Activated T-cell treated with anti-CD3 and anti-CD28 coated beads, Interleukin-2, amount 50 U/mL, for 1 hour (primary cell): ENCODE measurements at places on chromosomes 12 and 14.

GRCh38 chr12:121713793-121714192 is 1.2 kb downstream of the TMEM120B start:
- DNase-seq: no peak

DNA sequence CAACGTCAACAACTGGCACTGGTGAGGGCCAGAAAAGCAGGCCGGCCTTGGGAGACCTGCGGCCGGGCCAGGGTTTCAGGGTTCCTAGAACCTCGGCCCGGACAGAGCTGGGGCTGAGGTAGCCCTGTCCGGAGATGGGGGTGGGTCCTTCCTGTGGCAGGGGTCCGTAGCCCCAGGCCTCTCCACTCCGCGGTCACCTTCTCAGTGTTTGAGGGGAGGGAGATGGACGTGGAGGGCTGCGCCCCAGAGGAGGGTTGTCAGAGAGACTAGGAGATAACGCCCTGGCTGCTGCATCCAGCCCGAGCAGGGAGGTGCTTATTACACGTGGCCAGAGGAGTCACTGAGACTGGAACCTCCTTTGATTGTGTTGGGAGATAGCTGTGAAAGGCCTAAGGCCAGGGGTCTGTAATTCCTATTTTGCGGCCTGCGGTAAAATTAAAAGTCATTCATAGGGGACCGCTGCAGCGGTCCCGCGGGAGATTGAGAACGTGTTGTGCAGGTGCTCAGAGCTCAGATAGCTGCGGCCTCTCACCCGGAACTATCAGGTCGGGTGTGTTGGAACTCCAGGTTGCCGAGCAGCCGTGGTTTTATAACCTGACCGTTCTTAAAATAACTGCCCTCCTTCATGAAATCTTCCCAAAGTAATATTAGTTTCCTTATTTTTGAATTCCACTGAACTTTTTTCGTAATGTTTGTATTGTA is 507 bp downstream of the AHSA1 start:
- peak; percentile 44 for DNase-seq

GRCh38 chr12:99619389-99620158 is 28.0 kb upstream of the GARIN6 start:
- no peak for DNase-seq

GRCh38 chr14:77950371-77951063 is 150.6 kb downstream of the ADCK1 start:
- no peak for DNase-seq

- DNase-seq: no peak
These were observed 37.5 kb downstream of the TTC7B start for GRCh38 chr14:90778571-90779255.

GRCh38 chr12:45674181-45674977 is 55.1 kb upstream of the ARID2 start:
- DNase-seq: no peak

DNA sequence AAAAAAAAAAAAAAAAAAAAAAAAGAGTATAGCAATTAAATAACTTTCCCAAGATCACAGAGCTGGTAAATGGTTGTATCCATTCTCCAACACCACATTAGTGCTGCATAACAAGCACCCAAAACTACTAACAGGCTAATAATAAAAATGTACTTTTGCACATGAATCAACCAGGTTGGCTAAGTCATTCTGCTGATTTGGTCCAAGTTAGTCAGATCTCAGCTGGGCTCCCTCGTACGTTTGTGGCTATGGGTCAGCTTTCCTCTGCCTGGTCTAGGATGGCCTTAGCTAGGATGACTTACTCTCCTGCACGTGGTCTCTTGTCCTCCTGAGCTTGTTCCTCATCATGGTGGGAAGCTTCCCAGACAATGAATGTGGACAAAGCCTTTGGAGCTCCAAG is 7.9 kb upstream of the PLEKHG6 start:
- no peak for DNase-seq

DNA sequence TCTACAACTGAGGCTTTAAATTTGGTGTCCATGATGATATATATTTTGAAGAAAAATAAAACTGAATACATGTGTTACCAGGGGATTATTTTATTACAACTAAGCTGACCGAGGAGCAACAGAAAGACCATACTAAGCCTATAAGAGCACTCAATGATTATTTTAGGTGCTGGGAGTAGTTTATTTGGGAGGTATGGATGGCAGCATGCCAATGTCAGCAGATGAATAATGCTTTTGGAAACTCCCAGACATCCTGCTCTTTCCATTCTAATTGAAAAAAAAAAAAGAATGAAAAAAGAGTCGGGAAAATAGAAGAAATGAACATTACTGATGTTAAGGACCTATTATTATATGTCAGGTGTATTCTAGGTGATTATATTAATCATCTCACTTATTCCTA is 441.2 kb downstream of the BTG1 start:
- no peak for DNase-seq

DNA sequence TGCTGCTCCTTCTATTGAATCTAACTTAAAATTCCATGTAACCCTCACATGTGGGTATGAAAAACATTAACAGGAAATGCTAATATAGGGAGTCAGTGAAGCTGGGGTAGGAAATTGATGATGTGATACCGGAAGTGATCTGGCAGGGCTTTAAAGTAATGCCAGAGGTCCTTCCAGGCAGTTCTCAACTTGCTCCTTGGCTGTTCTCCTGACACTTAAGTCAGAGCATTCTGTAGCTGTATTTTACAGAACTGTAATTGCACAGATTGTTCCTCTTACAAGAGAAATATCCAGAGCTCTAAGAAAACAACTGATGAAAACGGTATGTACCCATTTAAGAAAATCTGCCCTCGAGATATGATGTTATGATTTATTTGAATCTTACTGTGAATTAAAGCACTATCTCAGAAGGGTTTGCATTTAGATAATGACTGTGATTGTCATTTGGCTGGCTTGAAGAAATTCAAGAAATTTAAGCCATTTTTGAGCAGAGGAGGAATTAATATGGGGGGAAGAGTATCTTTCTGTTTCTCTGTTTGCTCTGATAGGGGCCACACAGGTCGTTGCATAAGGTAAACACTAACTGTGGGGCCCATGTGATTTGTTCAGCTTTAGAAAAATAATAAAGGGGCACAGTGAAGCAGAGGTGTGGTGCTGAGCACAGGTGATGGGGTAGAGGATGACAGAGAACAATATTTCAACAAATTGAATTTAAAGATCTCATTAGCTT is 88.4 kb downstream of the BBS10 start:
- no peak for DNase-seq

GRCh38 chr14:35747379-35747778 is 61.7 kb downstream of the RALGAPA1 start:
- no peak for DNase-seq

GRCh38 chr12:80353254-80353653 is 90.8 kb upstream of the PTPRQ start:
- no peak for DNase-seq

DNA sequence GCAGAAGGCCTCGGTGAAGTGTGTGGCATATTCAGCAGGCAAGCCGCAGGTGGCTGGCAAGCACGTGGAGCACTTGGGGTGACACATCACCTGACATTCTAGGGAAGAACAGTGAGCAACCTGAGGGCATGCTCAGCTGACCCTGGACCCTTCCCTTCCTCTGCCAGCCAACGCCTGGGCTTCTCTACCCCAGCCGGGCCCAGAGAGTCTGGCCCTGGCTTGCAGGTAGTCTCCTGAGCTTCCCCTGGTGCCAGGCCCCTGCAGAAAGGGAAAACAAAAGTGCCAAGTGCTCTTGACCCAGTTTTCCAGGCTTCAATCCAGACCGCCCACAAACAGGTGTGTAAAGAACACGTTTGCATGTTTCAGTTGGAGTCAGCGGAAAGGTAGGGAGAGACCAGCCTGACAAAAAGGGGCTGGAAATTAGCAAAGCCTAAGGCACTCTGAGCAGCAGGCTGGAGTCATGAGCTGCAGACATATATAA is 45.7 kb downstream of the PRKAB1 start:
- no peak for DNase-seq

DNA sequence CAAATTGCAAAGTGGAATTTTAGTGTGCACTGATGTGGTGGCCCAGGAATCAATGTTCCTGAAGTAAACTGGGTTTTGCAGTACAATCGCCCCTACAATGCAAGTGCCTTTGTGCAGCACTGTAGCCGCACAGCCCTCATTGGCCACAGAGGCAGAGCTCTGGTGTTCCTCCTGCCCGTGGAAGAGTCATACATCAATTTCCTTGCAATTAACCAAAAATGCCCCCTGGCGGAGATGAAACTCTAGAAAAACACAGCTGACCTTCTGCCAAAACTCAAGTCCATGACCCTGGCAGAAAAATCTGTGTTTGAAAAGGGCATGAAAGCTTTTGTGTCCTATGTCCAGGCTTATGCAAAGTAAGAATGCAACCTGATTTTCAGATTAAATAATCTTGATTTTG is 117.9 kb upstream of the PRB2 start:
- no peak for DNase-seq

- DNase-seq: no peak
These were observed 263.2 kb upstream of the ATP2B1 start for GRCh38 chr12:89971880-89972279.

DNA sequence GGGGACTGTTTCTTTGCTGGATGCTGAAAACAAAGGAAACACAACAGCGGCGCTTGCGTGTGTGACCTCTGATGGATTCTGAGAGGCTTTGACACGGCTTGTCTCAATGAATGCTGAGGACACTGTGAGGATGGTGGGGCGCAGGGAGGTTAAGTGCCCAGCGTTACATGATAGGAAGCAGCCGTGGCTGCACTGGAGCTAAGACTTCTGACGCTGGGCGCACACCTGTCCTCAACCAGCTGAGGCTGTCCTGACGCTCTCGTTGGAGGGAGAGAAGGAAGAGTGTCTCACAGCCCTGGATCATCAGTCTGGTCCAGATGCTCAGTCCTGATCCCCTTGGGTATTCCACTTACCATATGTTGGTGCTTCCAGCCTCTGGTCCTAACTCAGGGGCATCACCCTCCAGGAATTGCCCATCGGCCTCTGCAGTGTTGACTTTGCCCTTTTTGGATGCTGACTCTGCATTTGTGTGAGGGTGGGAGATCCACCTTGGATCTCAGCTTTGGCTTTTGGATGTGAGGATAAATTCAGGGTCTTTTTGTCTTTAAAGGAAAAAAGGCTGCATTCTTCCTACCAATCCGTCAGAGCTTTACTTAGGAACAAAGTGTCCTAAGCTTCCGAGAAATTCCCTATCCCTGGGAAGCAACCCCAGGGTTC is 125.2 kb downstream of the ZNF664 start:
- DNase-seq: no peak
